Effector CD4-positive, alpha-beta T cell (primary cell): ENCODE measurements at places on chromosomes 1 and 21.

- DNase-seq: no peak
Measured at GRCh38 chr1:168640836-168641235, 64.4 kb downstream of the XCL1 start.

- DNase-seq: peak; percentile 2
Measured at GRCh38 chr1:38527373-38527966, 332.1 kb downstream of the RRAGC start.

- DNase-seq: no peak
Measured at GRCh38 chr1:46714976-46715375, 3.9 kb downstream of the EFCAB14 start.

DNA sequence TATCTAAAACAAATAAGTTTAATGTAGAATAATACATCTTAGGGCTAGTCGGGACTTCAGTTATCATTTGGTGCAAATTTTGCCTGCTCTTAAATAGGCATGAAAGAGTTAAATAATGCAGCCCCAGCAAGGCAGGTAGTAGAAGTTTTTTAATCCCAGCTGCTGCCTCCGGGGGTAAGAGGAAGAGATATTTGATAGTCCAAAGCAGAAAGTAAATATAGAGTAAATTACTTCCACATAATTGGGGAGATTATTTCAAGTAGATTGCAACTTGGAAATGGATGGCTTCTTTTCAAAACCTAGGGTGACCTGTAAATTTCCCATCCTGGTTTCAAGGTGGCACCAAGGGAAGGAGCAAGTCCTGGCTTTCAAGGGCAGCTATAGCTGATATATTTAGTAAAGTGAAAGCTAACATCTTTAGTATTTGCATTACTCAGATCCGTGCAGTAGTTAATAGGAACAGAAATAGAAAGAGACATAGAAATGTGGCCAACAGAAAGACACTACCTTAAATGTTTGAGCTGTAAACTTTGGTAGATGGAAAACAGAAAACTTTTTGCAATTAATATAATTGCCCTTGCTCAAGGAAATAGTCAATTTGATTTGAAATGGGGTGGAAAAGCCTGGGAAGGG lies 109.1 kb downstream of the LMO4 start:
- DNase-seq: no peak

DNA sequence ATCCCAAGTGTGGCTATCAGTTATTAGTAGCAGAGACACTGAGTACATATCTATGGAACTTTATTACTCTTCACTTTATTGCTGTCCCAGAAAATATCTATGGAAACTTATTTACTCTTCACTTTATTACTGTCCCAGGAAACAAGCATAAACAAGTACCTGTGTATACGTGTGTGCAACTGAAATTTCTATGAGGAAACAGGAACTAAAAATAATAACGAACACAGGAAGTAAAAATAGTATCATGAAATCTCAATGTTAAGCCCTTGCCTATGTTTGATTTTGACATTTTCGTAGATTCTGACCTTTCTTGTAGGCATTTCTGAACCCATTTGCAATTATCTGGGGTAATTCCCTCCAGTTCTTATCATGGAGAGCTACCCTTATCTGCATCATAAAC lies 64.9 kb upstream of the KRTAP19-8 start:
- no peak for DNase-seq

DNA sequence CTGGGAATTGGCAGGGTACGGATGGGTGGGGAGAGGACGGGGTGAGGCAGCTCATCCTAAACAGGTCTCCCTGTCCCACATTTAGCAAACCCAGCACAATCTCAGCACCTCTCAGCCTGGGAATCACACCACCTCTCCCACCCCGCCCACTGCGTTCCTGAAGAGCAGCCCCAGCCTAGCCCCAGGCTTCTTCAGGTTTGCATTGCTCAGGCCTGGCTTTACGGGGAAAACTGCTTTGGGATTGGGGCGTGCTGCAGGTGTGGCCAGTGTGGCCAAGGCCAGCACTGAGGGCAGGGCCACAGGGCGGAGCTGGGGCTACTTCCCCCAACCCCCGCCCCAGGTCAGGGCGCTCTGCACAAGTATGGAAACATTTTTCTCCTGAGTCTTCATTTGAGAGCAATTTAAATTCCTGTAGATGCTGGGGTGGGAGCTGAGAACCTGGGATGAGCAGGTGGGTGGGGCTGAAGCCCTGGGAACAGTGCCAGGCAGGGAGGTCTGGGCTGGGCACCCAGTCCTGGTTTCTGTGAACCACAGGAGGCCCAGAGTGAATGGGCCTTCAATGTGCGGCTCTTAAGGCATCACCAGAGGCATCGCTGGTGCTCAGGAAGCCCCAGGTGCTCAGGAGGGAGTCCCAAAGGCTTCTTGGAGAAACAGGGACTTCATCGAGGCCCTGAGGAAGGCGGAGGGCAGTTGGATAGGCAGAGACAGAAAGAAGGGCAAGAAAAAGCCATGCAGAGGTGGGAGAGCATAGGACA lies 24.1 kb downstream of the TNNT2 start:
- no peak for DNase-seq

GRCh38 chr1:31739346-31739745 lies 24.8 kb downstream of the ADGRB2 start:
- no peak for DNase-seq
